ENCODE measurements at places on chromosomes 3 and 15. TPM values are rescaled to one million over a fixed set of nuclear protein-coding genes. Genes with fewer than 3 reads are reported as not detected.

DNA sequence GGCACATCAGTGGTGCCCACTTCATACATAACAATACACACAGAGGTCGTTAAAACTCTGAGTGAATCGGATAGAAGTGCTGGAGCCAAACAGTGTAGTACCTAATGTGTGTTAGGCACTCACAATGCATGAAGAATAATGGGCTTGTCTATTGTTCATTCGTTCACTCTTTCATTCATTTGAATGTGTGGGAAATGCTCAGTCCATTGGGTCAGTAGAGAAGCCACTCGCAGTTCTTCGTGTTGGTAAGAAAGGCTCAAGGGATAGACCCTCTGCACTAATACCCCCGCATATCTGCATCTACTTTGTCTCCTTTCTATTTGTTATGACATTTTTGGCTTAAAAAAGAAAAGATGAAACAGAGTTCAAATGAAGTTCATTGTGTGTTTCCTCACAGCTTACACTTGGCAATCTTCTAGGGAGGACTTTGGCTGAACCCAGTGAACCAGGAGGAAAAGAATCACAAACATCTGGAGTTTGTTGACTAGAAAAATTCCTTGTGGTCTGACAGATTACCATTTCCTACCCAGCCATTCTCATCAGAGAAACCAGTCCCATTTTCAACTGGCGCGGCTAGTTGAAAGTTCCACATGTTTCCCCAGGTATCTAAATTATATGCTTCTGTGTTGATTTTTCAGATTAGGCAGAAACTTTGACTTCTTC is 32.8 kb upstream of the MFSD1 start:
- no peak for DNase-seq

DNA sequence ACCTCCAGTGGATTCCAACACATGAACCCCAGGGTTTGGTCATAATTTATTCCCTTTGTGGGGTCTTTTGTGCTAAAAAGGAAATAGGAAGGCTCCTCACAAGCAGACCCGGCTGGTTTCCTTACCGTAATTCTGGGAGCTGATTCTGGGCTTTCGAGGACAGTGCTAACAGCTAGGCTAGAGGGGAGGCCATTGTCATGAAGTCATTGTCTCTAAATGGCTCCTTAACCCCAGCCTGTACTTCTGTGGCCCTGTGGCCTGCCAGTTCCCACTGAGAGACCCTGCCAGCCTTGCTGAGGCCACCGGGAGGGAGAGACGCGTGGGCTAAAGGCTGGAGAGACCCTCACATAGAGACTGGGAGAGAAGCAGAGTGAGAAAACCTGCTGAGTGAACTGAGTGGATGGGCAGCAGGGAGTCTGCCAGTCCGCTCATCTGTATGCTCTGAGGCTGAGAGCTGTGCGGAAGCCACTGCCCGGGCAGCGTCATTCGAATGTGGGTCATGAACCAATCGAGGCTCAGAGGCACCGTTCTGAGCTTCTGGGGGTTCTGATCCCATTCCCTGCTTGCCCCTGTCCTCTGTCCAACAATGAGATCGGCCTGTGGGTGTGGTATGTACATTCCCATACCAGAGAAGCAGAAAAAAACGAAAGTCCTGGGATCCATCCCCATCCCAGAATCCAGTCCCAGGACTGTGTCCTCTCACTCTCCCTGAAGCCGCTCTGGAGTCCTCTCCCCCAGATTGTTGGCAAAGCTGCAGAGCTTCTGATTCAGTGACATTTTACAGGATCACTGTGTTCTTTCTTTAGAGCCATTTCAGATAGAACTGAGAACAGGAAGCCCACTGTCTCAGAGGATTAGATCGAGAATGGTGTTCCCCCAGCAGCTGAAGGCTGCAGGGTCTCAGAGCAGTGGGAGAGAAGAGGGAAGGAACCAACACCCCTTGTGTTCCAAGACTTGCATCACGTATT is 21.3 kb upstream of the DGKG start:
- no peak for DNase-seq

GRCh38 chr3:194086388-194087075 is 49.4 kb upstream of the HES1 start:
- peak; percentile 53 for DNase-seq

DNA sequence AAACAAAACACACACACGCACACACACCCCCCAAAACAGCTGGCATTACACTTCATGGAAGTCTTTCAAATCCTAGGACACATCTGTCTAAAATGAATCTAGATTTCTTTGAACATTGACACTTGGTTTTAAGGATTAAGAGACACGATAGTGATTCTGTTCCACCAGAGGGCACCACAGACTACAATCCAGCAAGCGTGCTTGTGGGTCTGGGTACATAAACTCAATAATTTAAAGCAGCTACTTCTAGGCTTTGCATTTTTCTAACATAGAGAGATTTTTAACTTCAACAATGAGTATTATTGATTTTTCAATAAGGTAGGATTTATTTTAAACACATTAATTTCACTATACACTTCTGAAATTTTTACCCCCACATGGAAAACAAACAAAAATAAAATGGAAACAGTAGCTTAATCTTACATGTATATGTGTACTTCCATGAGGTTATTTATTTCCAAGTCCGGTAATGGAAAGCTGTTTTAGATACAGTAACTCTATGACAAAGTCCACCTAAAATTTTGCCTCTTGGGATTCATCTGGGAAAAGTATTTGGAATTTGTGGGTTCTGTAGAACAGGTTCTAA is 564.0 kb upstream of the TGFBR2 start:
- DNase-seq: peak; percentile 57

DNA sequence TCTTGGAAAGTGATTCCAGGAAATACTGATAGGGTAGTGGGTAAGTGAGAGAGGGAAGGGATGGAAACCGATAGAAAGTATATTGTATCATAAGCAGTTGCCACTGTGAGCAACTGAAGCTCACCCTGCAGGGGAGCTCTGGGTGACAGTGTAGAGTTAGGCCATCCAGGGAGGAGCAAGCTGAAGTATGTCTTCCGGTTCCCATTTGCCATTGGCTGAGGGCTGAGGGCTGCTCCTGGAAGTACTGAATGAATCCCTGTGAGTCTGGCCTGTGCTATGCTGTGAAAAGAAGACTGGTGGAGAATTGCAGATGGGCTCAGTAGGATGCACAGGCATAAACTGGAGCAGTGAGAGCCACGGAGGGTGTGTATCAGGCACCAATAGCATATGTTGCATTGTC is 348.3 kb downstream of the MFSD1 start:
- DNase-seq: no peak

GRCh38 chr3:192284443-192285072 is 442.8 kb downstream of the FGF12 start:
- no peak for DNase-seq

DNA sequence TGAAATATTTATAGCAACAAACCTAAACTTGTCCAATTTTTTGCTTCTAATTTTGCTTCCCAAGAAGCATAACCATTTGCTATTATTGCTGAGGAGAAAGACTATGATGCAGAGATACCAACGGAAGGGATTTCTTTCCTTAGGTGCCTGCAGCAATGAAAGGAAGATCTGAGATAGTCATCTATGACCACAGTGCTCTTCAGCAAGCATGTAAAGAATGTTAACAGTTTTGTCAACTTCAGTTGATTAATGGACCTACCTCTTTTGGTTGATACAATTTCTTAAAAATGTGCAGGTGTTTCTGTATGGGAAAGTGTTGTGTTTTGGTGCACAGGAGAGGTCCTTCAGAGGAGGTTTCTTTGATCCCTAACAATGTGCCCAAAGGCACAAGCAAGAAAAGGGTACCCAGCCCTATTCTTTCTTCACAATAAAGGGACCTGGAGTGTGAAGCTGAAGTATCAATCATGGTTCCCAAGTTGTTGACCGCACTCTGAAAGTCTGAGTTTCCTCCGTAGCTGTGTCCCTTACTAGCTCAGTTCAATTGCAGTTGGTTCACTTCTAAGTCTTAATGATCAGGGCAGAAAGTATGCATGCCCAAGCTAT is 307.7 kb upstream of the KCNH8 start:
- no peak for DNase-seq

DNA sequence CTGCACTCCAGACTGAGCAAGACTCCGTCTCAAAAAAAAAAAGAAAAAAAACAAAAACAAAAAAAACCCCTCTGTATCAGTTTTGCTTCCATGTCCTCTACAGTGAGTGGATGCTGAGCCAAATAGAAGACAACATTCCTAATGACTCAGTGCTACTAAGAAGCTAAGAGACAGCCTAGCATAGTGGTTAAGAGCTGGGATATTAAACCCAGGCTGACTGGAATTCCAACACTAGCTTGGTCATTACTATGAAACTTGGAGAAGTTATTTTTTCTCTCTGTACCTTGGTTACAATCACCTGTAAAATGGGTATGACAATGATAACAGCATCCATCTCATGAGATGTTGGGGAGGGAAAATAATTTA is 60.9 kb upstream of the PYGO1 start:
- no peak for DNase-seq

DNA sequence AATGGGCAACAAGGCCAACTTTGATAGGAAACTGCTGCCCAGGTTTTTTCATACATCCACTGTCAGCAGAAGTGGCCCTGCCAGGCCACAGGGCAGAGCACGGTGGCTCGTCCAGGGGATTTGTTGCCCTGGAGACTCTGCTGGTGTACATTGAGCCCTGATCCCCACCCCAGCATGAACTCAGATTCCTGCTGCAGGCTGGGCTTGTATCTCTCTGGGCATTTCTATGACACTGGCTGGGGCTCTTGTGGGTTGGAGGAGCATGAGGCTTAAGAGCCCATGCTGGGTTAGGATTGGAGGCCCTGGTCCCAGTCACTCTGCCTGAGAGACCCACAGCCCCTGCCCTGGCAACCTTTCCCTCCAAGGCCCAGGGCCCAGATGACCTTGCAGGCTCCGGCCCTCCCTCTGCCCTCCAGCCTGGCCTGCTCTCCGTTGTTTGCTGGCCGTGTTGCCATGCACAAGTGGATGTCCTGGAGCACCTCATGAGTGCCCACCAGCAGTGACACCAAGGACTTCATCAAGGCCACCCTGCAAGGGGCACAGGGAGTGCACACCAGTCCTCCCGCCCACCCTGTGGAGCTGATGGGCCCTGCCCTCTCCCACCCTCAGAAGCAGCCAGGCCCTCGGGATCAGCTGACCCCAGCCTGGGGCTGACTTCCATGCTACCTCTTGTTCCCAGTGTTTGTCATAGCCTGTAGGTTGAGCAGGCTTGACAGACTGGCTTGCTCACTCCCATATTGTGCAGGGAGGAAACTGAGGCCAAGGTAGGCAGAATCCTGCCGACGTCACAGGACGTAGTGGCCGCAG is 58.2 kb downstream of the ZNF445 start:
- no peak for DNase-seq

DNA sequence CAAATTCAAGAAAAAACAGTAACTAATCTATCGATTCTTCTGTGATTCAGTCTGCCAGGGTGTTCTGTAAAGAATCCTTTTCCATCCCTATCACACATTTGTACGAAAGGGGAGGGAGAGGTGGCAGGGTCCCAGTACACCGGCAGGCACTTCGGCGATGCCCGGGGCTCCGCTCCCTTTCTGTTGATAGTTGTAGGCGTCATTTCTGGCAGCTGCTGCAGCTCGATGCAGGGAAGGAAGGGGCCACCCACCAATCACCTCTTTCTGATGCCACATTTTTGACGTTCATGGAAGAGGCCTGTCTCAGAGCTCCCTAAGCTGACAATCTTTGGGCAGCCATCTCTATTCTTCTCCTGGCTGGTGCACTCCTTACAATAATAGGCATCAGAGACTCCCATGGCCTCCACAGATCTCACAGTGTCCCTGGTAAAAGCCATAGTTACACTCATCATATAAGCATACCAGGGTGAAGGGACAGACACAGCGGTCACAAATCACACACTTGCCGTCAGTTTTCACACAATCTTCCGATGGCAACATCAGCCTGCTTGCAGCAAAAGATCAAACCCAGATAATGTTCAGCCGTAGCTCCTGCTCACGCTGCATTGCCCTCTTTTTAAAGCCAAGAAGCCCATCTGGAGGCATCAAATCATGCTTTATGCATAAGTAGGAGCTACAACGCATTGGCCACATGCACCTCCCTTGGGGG is 60.8 kb upstream of the ZBTB38 start:
- no peak for DNase-seq

GRCh38 chr3:81086348-81086747 is 675.1 kb downstream of the GBE1 start:
- DNase-seq: no peak

DNA sequence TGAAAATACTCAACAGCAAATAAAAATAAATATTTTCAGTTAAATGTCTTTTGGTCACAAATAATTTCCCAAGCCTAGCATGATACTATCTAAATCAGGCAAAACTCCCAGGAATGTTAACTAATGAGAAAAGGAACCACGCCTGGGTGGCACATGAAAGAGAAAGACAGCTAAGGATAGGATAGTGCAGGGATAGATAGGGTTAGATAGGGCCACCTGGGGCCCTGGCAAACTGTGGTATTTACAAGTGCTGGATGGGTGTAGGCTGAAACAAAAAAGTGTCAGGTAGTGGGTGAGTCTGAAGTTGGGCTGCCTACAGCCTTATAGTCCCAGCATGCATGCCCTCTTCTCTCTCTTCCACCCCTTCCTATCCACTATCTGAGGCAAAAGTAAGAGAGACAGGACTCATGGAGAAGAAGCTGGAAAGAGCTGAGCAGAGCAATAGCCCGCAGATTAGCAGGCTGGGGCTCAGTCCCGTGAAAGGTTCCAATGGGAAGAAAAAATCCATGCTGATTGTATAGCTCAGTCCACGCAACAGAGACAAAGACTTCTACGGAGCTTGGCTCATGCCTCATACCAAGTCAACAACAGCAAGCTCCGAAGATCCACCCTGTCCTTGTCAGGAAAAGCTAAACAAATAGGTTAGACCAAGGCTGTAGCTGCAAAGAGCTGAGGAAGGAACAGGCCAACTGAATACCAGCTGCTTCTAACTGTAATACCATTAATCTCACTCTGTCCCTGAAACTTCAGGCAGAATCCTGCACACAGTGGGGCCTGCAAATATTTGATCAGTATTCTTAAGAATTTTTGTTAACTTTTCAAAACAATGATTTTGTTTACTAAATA is 342.1 kb upstream of the ATP11B start:
- no peak for DNase-seq

DNA sequence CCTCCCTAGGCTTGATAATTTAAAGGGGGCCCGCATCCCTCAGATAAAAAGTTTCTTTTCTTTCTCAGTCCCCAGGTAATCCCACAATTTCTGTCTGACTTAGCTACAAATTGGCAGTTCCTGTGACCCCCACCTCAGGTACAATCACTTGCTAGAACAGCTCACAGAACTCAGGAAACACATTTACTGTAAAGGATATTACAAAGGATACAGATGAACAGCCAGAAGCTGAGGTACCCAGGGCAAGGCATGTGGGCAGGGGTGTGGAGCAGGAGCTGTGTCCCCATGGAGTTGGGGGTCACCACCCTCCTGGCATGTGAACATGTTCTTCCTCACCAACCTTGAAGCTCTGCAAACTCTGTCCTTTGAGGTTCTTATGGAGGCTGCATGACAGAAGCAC is 73.8 kb downstream of the CMTM8 start:
- DNase-seq: no peak

- no peak for DNase-seq
Observed at GRCh38 chr3:170732660-170733245, 137.2 kb downstream of the RPL22L1 start.

Gene SEMA6D
- 3.7 TPM for total RNA-seq

Gene LINGO1
- 57.1 TPM for total RNA-seq

Gene DMXL2
- 11.4 TPM for total RNA-seq

Gene SV2B
- total RNA-seq: 0.46 TPM

Gene SLC28A2
- not detected for total RNA-seq

Gene CELSR3
- 26.7 TPM for total RNA-seq

Gene GRM2
- total RNA-seq: 4.3 TPM
